ENCODE measurements at places on chromosomes 1 and 21.

- peak; percentile 12 for DNase-seq
Observed at GRCh38 chr1:43706598-43707189, 642 bp upstream of the ST3GAL3 start.

DNA sequence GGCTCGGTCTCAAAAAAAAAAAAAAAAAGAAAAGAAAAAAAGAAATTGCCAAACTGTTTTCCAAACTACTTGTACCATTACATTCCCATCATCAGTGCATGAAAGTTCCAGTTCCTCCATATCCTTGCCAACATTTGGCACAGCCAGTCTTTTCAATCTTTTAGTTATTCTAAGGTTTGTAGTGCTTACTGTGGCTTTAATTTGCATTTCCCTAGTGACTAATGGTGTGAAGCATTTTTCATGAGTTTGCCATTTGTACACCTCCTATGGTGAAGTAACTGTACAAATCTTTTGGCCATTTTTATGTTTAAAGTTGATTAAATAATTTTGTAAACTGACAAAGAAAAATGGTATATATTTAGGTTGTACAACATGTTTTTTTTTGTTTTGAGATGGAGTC lies 70.7 kb downstream of the DEGS1 start:
- no peak for DNase-seq

- DNase-seq = no peak
Observed at GRCh38 chr1:901108-901859, 22.4 kb upstream of the SAMD11 start.

DNA sequence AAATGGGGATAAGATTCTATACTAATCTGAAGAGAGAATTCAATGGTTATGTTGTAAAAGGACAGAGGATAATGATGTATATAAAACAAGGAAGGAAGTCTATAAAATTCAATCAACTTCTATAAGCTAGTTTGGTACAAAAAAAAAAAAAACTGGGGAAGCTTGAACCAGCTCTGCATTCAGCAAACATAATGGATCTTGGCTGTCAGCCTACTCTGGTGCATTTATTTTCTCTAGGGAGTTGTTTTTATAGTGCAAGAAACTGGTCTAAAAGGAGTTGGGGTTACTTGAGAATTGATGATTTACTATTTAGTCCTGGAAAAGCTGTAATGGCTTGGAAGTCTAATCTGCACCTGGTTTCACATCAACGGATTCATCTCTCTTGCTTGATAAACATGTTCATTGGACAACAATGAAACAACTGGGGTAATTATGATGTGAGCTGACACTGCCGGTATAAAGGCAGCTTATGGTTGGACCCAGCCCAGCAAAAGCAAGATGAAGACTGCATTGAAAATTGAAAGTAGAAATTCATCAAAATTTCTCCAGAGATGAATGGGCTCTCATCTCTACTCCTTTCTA lies 199.4 kb upstream of the NRIP1 start:
- no peak for DNase-seq

DNA sequence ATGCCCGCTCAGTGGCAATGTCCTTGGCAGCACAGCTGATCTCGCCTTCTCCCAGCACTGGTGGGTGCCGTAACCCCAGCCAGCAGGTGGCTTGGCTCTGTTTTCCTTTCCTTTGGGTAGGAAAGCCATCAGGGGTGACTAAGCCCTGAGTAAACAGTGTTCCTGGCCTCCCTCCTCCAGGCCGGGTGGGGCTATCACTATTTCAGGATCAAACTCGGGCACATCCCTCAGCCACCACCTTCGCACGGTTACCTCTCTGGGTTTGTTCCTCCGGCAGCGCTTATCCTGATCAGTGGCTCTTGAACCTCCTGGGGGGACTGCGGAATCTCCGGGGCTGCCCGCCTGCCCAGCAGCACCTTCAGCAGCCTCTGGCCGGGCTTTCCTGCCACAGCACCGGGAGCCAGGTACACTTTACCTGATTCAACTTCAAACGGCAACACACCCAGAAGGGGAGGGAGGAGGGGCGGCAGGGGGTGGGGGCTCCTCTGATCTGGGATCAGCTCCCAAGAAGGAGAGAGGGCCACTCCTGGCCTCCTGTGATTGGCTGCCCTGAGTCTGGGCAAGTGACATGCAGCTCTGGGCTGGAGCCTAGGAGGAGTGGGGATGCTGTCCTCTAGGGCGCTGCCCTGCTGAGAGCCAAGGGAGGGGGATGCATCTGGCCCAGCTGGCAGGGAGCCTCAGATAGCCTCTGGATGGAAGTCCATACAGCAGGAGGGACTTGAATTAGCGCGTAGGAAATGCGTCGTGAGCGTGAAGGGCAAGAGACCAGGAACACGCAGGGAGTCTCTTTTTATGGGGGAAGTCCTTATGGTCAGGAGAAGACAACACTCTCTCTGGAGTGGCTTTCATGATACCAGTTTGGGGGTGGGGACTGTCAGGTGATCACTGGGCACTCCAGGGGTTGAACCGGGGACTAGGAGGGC lies at the start of gene ASCL5:
ASCL5 (minus strand) TSS at position 353 of the 923 bp plus-strand sequence. CDS start 11,812 bp downstream, outside the sequence.
- no peak for DNase-seq

DNA sequence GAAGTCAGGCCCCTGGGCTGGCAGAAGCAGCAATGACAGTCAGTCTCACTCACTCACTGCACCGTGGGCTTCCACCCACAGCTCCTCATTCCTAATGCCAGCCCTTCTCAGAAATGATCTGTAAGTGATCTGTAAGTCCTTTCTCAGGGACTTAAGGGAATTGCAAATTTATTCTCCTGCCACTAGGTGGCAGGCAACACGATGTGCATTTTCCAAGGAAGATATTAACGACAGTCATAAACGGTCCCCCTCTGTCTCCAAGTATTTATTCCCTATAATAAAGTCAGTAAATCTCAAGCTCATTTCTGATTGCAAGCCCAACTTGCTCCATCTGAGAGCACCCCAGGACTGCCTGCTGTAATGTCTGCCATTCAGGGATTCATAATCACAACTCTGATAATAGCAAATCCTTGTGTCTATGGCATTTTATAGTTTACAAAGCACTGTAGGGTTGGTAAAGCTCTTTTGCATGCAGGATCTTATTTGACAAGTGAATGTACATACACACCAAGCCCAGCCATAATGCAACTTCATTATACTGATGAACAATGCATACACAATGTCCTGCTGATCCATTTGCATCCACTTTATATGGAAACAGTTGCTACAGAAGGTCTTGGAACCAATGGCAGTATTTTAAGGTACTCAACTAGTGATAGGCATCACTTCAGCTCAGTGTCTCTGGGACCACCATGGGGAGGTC lies 380.5 kb upstream of the CAMK1G start:
- DNase-seq = peak; percentile 1

DNA sequence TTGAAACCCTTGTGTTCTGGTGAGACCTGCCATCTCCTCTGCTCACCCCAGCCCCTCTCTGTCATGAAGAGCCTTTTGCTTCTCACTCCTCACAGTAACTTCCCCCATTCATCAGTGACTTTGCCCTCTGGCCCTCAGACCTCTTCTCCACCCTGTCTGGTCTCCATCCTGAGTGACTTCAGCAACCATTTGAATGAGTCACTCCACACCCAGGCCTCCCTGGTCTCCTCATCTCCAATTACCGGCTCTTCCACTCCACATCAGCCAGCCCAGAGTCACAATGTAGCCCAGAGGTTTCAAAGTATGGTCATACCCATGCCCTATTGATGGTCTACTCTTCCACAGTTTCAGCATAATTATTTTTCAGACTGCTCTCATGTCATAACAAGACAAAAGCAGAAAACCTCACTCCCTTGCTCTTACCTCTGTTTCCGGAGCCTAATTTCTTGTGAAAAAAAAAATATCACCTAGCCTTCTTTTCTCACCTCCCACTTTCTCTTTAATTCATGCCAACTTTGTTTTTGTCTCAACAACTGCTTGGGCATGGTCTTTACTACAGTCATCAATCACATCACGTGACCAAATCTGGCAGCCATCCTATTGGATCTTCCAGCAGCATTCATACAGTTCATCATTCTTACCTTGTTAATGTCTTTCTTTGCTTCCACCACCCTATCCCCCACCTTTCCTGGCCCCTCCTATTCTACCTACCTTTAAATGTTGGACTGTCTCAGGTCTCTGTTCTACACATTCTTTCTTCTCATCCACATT lies 35.6 kb upstream of the NEK7 start:
- DNase-seq = no peak

DNA sequence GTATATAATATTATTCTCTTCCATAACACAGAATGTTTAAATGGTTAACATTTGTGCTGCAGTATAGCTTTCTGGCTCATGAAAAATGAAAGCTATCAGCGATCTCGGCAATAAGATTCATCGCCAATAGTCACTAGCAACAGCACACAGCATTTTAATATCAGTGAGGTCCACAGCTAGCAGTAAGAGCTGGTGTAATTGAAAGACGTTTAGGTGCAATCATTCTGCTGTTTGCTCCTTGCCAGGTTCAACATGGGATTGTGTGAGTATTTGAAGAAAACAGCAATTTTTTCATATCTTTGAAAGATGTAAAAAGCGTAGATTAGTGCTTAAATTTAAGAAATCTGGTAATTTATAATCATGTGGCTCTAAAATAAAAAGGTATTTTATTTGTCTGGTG lies 20.1 kb downstream of the PRKACB start:
- no peak for DNase-seq

DNA sequence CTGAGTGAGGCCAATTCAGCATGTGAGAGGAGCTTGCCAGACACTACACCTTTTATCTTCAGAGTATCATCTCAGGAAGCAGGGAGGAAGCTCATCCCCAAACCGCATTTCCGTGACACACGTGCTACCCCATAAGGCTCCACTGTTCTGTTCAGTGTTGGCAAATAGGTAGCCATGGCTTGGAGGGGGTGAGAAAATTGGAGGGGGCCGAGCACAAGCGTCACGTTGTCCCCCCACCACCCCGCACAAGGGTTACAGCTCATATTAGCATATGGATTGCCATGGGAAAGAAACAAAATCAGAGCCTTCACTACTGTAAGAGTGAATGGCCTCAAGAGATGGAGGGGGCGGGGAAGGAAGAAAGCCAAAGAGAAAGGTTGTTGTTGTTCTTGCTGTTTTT lies 46.7 kb downstream of the OLIG1 start:
- peak; percentile 15 for DNase-seq

DNA sequence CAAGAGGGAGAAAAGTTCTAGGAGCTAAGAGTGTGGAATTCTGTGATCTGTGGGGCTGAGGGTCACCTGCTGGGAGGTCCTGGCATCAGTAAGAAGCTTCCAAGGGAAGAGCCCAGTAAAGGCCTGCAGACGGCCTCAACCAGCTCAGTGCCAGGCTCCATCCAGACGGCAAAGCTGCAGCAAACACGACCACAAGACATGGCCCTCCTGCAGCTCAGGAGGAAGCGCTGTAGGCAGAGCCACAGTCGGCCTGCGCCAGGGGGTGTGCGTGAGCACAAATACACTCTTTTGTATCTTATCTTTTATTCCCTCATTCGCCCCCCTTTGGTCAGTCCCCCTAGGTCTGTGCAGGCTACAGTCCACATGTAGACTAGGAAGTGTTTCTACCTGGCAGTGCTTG lies 13.4 kb downstream of the C1orf174 start:
- no peak for DNase-seq

GRCh38 chr1:23524716-23525401 lies 6.2 kb downstream of the E2F2 start:
- DNase-seq = peak; percentile 69

- DNase-seq = peak; percentile 75
Observed at GRCh38 chr1:229258031-229258756, 12.7 kb upstream of the RAB4A start.

DNA sequence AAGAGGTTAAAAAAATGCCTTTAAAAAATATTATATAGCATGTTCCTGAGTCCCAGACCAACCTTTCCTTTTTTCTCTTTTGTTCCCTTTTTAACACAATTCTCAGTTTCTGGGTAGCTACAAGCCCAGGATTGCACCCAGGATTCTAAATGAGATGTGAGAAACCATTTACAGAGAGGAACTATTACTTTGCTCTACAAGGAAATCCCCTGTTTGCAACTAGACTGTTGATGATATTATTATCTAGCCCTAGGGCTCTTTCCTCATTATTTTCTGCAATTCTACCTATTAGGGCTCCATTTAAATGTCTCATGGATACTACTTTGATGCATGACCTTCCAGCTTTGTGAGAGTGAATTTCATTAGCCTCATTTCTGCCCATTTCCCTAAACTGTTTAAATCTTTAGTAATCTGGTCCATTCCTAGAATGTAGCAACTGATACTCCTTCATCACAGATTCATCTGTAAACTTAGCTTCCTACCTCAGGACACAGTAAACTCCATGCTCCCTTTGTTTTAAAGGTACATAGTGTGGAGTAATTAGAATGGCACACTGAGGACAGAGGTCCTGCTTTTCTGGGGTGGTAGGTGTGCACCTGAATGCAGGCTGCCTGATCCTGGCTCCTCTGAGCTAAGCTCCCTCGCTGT lies 7.1 kb upstream of the KIF14 start:
- no peak for DNase-seq

DNA sequence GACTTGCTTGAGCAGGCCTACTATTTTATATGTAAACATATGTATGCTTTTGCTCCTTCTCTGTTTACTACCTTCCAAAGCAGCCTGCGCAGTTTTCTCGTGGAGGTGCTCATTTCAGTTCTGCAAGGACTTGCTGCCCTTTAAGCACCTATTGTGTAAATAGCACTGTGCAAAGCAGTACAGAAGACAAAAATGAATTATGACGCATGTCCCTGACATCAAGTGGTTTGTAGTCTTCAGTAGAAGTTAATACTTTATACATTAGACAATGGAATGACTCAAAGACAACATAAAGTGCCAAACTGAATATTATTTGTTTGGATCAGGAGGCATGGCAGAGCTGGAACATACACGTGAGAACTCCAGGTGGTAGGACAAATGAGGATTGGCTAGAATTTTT lies 611.7 kb downstream of the LMO4 start:
- DNase-seq = no peak

GRCh38 chr1:212973899-212974298 lies 23.6 kb downstream of the VASH2 start:
- no peak for DNase-seq

GRCh38 chr1:41366455-41367287 lies 5.4 kb downstream of the FOXO6 start:
- DNase-seq = peak; percentile 60

- DNase-seq = no peak
Observed at GRCh38 chr1:244826712-244827111, 8.7 kb upstream of the COX20 start.

GRCh38 chr1:202376247-202376646 lies 27.7 kb downstream of the PPP1R12B start:
- DNase-seq = no peak

DNA sequence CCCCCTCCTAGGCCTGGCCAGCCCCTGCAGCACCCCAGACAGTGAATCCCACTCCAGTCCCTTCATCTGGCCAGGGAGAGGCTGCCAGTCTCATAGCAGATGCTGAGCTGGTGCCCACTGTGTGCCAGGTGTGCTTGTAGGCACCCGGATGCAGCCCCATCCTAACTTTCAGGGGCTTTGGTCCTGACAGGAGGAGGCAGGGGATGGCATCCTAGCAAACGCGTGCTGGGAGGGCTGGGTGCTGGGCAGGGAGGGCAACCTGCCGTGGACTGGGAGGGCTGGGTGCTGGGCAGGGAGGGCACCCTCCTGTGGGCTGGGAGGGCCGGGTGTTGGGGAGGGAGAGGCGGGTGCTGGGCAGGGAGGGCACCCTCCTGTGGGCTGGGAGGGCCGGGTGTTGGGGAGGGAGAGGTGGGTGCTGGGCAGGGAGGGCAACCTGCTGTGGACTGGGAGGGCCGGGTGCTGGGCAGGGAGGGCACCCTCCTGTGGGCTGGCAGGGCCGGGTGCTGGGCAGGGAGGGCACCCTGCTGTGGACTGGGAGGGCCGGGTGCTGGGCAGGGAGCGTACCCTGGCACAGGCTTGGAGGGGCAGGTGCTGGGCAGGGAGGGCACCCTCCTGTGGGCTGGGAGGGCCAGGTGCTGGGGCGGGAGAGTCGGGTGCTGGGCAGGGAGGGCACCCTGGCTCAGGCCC lies 35.3 kb downstream of the SLC19A1 start:
- no peak for DNase-seq

All from CD4-positive, alpha-beta T cell treated with Interleukin-21 for 1 hour (primary cell).